Vagina (tissue), 2 donors: ENCODE measurements at places on chromosomes 6 and 20. TPM values are rescaled to one million over a fixed set of nuclear protein-coding genes. Genes with fewer than 3 reads are reported as not detected.

- DNase-seq: no peak
- no peak overlapping the region for H3K4me3 ChIP-seq
- peaks cover 7% of the 10 kb centered on the region for H3K4me1 ChIP-seq
- H3K27me3 ChIP-seq: no peaks in the 10 kb centered on the region
These were observed 105.3 kb upstream of the CDYL start for GRCh38 chr6:4670824-4671409.

DNA sequence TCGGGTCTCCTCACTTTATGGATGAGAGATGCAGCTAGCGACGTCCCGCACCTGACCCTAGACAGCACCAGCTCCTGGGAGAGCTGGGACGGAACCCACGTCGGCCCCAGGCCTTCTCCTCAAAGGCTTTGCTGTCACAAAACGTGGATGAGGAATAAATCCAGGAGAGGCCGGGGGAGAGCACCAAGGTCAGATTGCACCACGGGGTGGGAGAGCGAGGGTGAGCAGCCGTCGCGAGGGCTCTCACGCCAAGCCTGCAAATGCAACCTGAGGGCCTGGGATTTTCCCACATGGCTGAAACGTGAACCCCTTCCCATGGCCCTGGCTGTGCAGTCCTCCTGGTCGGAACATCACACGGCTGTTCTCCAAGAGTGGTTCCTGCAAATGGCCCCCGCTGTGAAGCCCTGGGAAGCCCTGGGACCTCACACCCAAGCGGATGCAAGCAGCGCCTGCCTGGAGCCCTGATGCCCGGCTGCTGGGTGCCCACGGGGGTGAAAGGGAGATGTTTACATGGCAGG is 45.3 kb downstream of the DLL1 start:
- no peak overlapping the region for H3K4me3 ChIP-seq
- H3K4me1 ChIP-seq: peaks cover 33% of the 10 kb centered on the region
- no peak overlapping the region for H3K27ac ChIP-seq
- H3K36me3 ChIP-seq: no peaks in the 10 kb centered on the region

- no peaks in the 10 kb centered on the region for H3K36me3 ChIP-seq
- peaks cover 14% of the 10 kb centered on the region for H3K4me1 ChIP-seq
- no peaks in the 10 kb centered on the region for H3K27me3 ChIP-seq
- H3K27ac ChIP-seq: peak overlapping the region; percentile 84
- no peak overlapping the region for H3K4me3 ChIP-seq
- peak; percentile 85 for DNase-seq
These were observed 81.7 kb downstream of the THBS2 start for GRCh38 chr6:169171951-169172350.

- DNase-seq: no peak
- H3K27ac ChIP-seq: no peak overlapping the region
- no peak overlapping the region for H3K4me3 ChIP-seq
- peaks cover 67% of the 10 kb centered on the region for H3K36me3 ChIP-seq
- no peaks in the 10 kb centered on the region for H3K27me3 ChIP-seq
These were observed 280.5 kb downstream of the SYNE1 start for GRCh38 chr6:152356662-152357061.

GRCh38 chr6:106112433-106112832 is 26.3 kb downstream of the PRDM1 start:
- H3K27me3 ChIP-seq: no peaks in the 10 kb centered on the region
- peaks cover 12% of the 10 kb centered on the region for H3K4me1 ChIP-seq
- H3K4me3 ChIP-seq: no peak overlapping the region
- no peak overlapping the region for H3K27ac ChIP-seq
- DNase-seq: no peak

- H3K4me3 ChIP-seq: no peak overlapping the region
- no peaks in the 10 kb centered on the region for H3K27me3 ChIP-seq
- H3K27ac ChIP-seq: no peak overlapping the region
- DNase-seq: no peak
- H3K36me3 ChIP-seq: peaks cover 25% of the 10 kb centered on the region
- peaks cover 8% of the 10 kb centered on the region for H3K4me1 ChIP-seq
These were observed 19.2 kb downstream of the ZSCAN12 start for GRCh38 chr6:28380381-28380780.

GRCh38 chr20:18504479-18505060 is 3.2 kb upstream of the SEC23B start:
- DNase-seq: no peak
- no peak overlapping the region for H3K27ac ChIP-seq
- H3K27me3 ChIP-seq: no peaks in the 10 kb centered on the region
- peaks cover 17% of the 10 kb centered on the region for H3K4me1 ChIP-seq
- H3K36me3 ChIP-seq: no peaks in the 10 kb centered on the region
- H3K4me3 ChIP-seq: no peak overlapping the region

DNA sequence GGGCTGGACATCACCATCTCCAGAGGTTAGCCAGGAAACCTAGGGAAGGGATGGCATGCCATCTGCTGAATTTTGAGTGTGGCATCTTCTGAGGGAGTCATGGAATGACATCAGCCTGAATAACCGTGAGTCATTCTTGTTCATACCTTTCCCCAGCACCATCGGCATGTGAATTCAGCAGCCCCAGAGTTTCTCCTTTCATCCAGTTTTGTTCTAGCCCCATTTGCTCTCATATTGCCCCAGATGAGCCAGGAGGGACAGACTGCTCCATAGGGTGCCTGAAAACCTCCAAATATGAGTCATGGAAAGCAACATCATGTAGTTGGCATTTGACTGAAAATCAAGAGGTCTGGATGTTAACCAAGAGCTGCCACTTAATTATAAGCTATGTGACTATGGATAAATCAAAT is 219.2 kb upstream of the SGK1 start:
- H3K27ac ChIP-seq: no peak overlapping the region
- no peak overlapping the region for H3K4me3 ChIP-seq
- peaks cover 8% of the 10 kb centered on the region for H3K4me1 ChIP-seq
- H3K27me3 ChIP-seq: no peaks in the 10 kb centered on the region
- DNase-seq: no peak
- no peaks in the 10 kb centered on the region for H3K36me3 ChIP-seq

DNA sequence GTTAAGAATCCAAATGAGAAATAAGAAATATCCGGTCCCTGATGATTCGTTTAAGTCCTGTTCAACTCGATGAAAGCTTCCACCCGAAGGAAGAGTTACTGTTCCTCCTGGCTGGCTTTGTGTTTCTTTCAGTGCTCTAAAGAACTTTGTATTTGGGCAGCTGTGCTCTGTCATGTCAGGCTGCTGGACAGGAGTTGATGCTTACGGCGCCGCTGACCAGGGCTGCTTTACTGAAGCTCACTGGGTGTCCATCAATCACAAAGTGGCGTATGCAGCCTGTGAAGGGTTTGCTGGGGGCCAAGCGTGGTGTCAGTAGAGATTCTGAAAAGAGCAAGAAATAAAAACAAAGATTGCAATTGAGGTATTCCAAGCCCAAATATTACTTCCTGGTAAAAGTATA is 21.9 kb downstream of the FAM229B start:
- H3K27ac ChIP-seq: no peak overlapping the region
- no peak overlapping the region for H3K4me3 ChIP-seq
- DNase-seq: no peak
- no peaks in the 10 kb centered on the region for H3K4me1 ChIP-seq

DNA sequence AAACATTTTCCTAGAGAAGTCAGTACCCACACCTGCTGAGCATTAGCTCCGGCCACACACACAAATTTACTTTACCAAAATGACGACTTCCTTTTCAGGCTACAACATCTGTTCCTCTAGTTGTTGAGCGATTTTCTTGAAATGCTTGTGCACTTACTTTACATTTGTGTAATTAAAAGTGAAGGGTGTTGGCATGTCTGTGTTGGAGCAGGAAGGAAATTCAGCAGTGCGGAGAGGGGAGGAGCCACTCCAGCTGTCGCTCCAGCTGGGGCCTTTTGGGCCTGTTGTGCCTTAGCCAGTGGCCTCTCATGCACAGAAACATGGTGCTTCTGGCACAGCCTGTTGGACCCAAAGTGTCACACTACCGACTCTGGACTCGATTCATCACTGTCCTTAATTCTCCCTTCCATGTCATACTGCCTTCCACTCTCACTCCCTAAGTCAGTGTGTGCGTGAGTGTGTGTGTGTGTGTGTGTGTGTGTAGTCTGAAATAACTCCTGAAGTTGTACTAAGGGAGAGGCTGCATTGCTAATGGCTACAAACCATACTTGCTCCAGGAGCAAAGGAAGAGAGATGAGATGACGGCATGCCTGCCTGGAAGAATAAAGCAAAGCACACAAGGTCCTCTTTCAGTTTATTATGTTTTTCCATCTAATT is 191.8 kb upstream of the ARG1 start:
- no peaks in the 10 kb centered on the region for H3K27me3 ChIP-seq
- H3K4me1 ChIP-seq: no peaks in the 10 kb centered on the region
- no peak for DNase-seq
- H3K27ac ChIP-seq: no peak overlapping the region
- no peak overlapping the region for H3K4me3 ChIP-seq

- no peaks in the 10 kb centered on the region for H3K27me3 ChIP-seq
- no peak overlapping the region for H3K27ac ChIP-seq
- H3K4me1 ChIP-seq: no peaks in the 10 kb centered on the region
- H3K4me3 ChIP-seq: no peak overlapping the region
- H3K36me3 ChIP-seq: no peaks in the 10 kb centered on the region
These were observed 9.6 kb upstream of the PLG start for GRCh38 chr6:160692369-160692959.

DNA sequence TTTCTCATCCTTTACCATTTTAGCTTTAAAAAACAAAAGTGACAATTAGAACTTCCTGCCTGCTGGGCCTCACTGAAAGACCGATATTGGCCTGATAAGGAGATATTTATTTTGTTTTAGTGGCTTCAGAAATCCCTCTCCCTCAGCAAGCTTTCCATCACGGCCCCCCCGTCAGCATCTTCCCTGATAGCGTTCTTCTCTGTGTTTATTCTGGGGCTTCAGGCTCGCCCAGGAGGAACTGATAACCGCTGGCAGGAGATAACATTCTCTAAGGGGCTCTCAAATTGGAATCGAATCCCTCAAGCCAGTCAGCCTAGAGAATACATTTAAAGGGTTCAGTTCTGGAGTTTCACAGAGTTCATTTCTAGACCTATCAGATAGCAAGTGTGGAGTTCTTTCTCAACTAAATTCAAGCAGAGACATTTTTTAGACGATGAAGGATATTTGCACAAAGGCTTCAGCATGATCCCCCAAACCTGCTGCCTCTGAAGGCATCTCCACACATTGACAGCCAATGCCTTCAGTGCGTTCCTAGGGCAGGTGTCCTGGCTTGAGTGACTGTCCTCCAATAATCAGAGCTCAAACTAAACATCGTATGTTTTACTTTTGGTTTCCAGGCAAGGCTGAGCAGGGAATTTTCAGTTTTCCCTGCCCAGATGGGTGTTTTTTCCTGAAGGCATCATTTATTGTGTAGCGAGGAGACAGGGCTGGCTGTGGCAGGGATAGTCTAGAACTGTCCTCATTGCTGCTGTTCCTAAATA is 17.0 kb downstream of the PRDM1 start:
- no peak for DNase-seq
- peaks cover 33% of the 10 kb centered on the region for H3K4me1 ChIP-seq
- no peaks in the 10 kb centered on the region for H3K27me3 ChIP-seq

DNA sequence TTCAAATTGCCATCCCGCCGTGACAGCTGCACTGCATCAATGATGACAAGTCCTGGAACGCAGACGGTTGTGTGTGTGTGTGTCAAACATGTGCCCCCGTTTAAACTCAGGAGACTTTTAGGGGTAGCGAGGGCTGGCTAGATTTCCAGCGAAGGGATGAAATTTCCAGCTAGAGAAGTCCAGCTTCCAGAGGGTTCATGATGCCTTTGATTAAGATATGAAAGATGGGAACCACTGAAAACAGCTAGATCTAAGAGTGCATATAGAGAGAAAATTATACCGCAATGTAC is 644 bp downstream of the KIZ start:
- peaks cover 16% of the 10 kb centered on the region for H3K4me1 ChIP-seq
- H3K27me3 ChIP-seq: no peaks in the 10 kb centered on the region
- no peak for DNase-seq
- peak overlapping the region; percentile 74 for H3K4me3 ChIP-seq

DNA sequence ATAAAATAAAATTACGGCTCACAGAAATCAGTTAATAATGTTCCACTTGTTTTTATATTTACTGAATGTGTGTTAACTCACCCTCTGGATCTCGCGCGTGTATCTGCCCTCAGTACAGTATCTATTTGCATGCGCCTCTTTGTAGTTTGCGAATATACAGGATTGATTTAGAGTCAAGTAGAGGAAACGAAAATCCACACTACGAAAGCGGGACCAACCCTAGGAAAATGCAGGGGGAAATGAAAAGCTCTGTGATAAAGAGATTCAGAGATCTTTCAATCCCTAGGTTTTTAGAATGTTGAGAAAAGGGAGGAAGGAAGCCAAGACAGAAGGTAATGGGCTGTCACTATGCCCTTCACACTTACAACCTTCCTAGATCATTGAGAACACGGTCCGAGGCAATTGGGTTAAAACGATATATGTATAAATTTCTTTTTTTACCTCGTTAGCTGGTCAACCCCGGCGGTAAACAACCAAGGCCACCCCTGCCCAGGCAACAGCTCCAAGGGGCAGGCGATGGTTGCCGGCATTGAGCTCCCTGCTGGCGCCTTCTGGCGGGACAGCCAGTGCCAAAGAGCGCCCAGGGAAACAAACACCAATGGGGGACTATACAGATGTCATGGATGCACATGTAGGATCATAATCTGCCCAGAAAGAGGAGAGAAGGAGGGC is 792 bp upstream of the FUT9 start:
- H3K4me3 ChIP-seq: no peak overlapping the region
- no peaks in the 10 kb centered on the region for H3K27me3 ChIP-seq
- DNase-seq: no peak
- H3K4me1 ChIP-seq: peaks cover 4% of the 10 kb centered on the region

- no peaks in the 10 kb centered on the region for H3K4me1 ChIP-seq
- no peak overlapping the region for H3K27ac ChIP-seq
- no peaks in the 10 kb centered on the region for H3K36me3 ChIP-seq
- DNase-seq: no peak
- no peaks in the 10 kb centered on the region for H3K27me3 ChIP-seq
These were observed 204.2 kb downstream of the TBC1D7 start for GRCh38 chr6:13124131-13124530.

GRCh38 chr6:47071681-47072080 is 29.5 kb upstream of the ADGRF1 start:
- no peaks in the 10 kb centered on the region for H3K27me3 ChIP-seq
- no peak for DNase-seq
- peaks cover 16% of the 10 kb centered on the region for H3K4me1 ChIP-seq
- no peaks in the 10 kb centered on the region for H3K36me3 ChIP-seq

GRCh38 chr6:22026164-22026678 is 270.6 kb downstream of the PRL start:
- H3K36me3 ChIP-seq: no peaks in the 10 kb centered on the region
- peak overlapping the region; percentile 36 for H3K27ac ChIP-seq
- no peak overlapping the region for H3K4me3 ChIP-seq
- peaks cover 28% of the 10 kb centered on the region for H3K4me1 ChIP-seq

DNA sequence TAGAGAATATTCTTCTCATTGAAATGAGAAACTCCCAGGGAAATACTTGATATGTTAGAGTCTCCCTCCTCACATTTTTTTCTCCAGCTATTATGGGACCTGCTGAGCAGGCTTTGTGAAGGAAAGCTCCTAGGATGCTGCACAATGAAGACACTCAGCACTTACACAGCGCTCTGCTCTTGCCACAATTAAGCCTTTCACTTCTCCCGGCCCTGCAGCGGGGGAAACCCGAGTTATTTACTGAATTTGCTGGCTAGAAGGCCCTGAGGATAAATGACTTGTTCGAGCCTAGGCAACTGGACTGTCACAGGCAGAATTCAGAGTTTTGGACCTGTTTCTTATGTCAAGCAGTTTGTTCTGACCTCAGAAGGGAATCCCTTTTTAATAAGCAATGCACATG is 102.0 kb downstream of the MAP3K7 start:
- no peak overlapping the region for H3K4me3 ChIP-seq
- DNase-seq: no peak
- H3K27me3 ChIP-seq: no peaks in the 10 kb centered on the region
- H3K27ac ChIP-seq: no peak overlapping the region

Gene SIM1
- total RNA-seq: not detected

Gene SLC22A2
- not detected for total RNA-seq

Gene TDRD6
- 0.49 TPM for total RNA-seq

Gene IL20RA
- total RNA-seq: 21.9 TPM

Gene ADGRF4
- total RNA-seq: 10.1 TPM

Gene PPIL6
- total RNA-seq: 3.9 TPM

Gene MCCD1
- total RNA-seq: not detected

Gene ATF6B
- 76.6 TPM for total RNA-seq

Gene MMP24
- 0.98 TPM for total RNA-seq
